Stimulated activated CD4-positive, alpha-beta T cell treated with anti-CD3 and anti-CD28 coated beads, Interleukin-15, amount 100 ng/mL, for 48 hours (primary cell): ENCODE measurements at places on chromosomes 2 and 18.
A peak's percentile ranks its signal among the peaks of the same experiment; 100 is the strongest.

DNA sequence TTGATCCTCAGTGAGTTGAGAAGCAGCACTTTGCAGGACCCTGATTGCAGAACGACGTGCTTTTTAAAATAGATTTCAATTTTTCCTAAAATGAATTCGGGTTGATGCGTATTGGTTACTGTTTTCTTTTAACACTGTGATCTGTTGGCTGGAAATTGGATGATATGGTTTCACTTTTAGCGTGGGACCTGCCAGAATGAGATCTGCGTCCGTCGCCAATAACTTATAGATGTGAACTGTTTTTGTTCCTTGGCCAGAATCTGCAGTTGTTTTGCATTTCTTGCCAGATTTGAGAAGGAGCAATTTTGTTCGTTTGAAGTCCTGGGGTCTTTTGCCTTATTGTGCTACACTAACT lies 703 bp downstream of the UGGT1 start:
- no peak for DNase-seq

GRCh38 chr2:43980902-43981301 lies 14.9 kb downstream of the LRPPRC start:
- no peak for DNase-seq

- no peak for DNase-seq
Measured at GRCh38 chr18:61554946-61555361, 221.7 kb downstream of the CDH20 start.

- no peak for DNase-seq
Measured at GRCh38 chr2:84833481-84834150, 47.3 kb downstream of the TRABD2A start.

DNA sequence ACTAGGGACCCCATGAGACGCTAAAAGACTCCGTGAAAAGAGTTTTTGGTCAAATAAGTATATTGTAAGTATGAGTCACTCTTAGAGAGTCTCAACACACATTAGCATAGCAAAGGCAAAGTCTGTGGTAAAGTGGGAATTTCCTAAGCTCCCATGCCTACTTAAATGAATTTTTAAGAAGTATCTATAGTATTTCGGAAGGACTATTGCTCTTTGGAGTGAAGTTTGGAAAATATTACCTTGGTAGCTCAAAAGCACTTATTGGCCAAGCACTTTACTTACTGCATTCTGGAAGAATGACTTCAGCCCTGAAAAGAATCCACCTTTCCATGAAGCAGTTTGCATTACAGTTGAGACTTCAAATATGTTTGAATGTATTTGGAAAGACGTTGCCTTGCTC lies 57.1 kb downstream of the CAVIN2 start:
- DNase-seq, result no peak

- no peak for DNase-seq
Measured at GRCh38 chr18:30469091-30469490, 573.5 kb downstream of the DSC3 start.

GRCh38 chr18:23257686-23258565 lies 122.6 kb downstream of the CABLES1 start:
- DNase-seq, result no peak

DNA sequence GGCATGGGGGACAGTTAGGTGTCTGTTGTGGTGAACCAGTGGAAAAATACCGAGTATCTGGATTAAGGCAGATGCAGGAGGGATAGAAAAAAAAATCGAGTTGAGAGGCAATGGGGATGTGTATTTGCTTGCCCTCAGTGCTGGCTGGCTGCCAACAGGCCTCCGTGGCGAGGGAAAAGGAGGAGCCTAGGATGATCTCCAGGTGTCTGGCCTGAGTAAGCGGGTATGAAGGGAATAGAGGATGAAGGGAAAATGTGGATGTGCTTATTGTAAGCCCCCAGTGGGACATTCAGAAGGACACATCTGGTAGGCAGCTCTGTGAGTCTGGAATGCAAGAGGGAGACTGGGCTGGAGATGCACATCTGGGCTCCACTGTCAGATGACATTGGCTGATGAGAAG lies 22.8 kb downstream of the KCNS3 start:
- no peak for DNase-seq

DNA sequence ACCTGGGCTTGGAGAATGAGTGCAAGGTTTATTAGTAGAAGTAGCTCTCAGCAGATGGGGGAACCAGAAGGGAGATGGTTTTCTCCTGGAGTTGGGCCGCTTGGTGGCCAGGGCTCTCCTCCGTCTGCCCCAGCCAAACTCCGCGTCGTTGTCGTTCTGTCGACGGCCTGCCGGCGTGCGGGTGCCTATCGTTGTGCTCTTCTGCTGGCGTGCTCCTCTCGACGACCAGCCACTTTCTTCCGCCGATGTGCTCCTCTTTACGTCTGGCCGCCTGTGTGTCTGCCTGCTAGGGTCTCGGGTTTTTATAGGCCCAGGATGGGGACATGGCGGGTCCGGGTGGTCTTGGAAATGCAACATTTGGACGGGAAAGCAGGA lies 119.1 kb downstream of the BMPR2 start:
- no peak for DNase-seq

DNA sequence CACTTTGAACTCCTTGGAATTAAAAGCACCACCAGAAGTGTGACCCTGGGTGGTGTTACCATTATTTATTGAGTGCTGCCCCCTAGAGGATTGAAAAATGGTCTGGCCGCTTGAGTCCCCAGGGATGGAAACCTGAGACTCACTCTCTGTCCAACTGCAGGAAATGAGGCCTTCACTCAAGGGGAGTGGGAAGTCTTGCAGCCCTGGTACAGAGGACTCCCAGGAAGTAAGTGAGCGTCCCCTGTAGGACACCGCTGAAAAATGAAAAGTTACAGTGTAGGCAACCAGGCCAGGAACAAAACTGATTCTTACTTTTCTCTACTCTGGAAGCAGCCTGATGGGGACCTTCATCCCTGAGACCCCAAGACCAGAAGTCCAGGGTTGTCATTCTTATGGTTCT lies 2.2 kb upstream of the NRP2 start:
- DNase-seq, result no peak

- DNase-seq, result peak; percentile 4
Measured at GRCh38 chr18:2515908-2516625, 55.2 kb downstream of the METTL4 start.

DNA sequence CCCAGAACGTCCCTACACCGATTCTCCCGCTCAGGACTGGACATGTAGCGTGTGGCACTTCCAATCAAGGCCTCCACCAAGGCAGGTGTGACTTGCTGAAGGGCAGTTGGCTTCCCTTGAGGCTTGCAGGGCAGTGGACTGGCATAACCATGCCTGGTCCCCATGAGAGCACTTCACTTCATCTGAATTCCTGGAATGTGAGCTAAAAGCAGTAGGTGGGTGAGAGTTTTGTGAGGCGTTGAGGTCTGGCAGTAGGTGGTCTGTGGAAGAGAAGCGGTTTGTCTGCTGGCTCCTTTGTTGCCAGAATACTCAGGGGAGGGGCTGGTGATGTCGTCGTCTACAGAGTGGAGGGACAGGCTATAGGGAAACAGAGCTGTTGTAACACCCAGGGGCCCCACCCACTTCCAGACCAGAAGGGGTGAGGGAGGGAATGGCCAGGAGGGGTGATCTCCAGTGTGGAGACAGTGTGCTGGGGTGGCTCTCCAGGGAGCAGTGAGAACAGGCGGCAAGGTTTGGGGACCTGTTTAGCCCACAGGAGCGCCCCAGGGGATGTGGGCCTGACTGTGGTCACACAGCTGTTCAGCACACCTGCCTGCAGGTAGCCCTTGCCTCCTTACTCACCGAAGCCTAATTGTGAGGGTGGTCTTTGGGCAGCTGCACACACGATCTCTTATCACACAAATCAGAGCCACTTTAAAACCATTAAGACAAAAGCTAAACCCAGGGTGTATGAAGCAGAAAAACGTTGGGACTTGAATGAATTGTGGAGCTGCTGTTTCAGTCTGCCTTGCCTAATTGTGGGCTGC lies 21.5 kb upstream of the ALKAL2 start:
- DNase-seq, result no peak

DNA sequence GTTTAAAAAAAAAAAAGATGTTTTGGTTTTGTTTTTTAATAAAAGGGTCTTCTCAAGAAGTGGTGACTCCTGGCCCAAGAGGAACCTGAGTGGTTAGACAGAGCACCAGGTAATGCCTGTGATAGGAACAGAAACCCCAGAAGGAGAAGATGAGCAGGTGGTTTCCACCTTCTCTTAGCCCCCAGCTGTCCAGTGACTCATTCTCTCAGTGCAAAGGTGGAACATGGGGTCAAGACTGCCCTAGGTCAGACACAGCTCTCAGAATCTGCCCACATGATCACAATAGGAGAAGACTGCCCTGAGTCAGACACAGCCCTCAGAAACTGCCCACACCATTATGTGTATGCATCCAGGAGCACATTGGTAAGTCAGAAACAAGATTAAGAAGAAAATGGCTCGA lies 61.8 kb downstream of the TBC1D8 start:
- no peak for DNase-seq

DNA sequence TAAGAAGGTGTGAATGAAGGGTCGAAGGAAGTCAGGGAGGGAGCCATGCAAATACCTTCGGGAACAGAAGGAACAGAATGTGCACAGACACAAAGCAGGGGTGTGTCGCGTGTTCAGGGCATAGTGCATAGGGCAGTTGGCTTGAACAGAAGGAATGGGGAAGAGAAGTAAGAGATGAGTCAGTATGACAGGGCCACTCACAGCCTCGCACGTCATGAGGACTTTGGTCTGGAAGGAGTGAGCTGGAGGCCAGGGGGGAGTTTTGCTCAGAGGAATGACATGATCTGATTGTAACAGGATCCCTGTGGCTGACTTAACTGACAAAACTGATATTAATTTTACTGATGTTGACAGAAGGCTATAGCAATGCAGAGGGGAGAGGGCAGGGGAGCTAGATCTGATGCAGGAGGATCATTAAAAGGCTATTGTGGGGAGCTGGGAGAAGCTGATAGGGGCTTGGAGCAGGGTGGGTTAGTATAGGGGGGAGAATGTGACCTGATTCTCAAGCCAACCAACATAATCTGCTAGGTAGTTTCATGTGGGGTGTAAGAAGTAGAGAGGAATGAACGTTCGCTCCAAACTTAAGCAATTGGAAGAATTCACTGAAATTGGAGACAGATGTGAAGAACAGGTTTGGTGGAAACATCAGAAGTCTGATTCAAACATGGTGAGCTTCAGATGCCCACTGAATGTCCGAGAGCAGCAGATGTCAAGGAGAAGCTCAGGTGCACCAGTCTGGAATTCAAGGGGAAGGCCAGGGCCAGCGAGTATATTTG lies 60.4 kb upstream of the COPS8 start:
- DNase-seq, result no peak

- no peak for DNase-seq
Measured at GRCh38 chr2:84815146-84815545, 65.7 kb downstream of the TRABD2A start.

GRCh38 chr2:223674998-223675609 lies 72.9 kb upstream of the SCG2 start:
- DNase-seq, result no peak

DNA sequence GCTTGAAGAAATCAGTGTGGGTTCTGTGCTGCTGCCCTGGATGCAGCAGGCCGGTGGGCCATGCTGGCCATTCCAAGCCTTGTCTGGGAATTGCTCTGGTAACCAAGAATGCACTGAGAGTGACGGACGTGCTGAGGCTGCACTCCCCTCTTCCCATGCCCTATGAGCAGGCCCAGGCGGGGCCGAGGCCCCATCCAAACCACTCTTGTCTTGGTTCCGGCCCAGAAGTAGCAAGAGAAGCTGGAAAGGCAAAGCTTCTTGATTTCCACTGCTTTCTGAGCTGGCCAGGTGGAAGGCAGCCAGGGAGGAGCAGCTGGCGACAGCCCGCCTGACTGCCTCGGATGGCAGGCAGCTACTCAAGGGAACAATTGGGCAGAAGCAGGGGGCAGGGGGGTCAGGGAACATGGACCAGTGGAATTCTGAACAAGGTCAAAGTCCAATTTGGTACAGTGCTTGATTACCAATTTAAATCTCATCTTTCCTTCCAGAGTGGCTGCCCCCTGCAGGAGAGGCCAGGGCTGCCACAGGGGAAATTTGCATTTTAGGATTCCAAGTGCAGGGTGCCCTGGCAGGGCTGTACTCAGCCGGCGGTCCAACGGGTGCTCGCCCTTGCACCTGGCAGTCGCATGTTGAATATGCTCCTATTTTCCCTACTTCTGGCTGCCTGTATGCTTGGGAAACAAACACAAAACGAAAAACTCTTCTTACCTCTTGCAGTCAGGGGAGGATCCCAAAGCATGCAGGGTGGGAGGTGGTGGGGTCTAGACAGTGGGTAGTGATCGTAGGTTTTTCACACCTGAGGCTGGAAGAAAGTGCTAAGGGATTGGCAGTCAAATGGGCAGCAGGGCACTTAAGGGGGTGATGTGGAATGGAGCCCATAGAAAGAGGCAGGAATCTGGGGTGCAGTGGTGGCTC lies 67.3 kb downstream of the LIPG start:
- no peak for DNase-seq

DNA sequence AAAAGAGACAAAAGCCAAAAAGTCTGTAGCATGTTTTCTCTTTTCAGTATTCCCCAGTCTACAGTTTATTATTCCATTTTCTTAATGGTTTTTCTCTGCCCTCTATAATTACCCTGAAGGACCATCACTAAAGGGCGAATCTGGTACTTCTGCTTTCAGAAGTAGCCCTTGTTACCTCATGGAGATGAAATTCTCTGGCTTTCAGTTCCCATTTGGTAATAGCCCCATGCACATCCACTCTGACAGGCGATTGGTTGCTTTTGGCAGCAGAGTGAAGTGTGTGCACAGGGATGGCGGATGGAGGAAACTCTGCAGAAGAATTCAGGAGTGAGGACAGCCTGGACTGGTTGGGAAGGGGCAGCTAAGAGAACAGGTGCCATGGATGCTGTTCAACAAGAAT lies 66.3 kb upstream of the NABP1 start:
- no peak for DNase-seq
